ENCODE measurements at places on chromosomes 11 and 22.

- DNase-seq, result no peak
These were observed 4.7 kb downstream of the EHF start for GRCh38 chr11:34625576-34625975.

DNA sequence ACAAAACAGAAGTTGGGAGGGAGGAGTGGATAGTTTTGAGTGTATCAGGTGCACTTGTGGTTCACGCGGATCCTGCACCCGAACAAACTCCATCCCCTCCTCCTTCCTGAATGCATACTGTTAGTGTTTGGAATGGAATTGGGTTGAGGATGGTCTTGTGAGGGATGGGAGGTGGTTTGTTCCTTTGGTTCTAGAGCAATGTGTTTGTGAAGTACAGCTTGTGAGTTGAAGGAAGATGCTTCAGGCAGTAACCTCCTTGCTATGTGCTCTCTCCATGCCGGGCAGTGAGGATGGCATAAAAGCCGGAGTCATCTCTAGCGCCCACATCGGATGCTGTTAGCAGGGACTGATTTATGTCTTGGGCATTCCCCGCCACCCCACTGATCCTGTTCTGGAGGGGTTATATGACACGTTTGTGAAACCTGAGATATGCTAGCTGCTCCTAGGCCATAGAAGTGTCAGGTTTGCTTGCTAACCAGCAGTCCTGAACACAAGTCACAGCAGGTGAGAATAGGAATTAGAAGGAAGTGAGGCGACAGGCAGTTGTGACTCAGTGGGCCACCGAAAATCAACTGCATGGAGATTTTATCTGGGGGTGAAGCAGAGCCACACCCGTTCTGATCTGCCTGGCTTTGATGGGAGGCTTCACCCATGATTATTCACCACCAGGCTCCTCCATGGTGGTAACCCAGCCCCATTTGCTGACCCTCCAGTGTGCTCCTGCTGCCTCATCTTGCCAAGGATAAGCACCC is 2.2 kb downstream of the BCR start:
- peak; percentile 73 for DNase-seq

- no peak for DNase-seq
These were observed 46.8 kb downstream of the CACNA1I start for GRCh38 chr22:39617342-39617741.

DNA sequence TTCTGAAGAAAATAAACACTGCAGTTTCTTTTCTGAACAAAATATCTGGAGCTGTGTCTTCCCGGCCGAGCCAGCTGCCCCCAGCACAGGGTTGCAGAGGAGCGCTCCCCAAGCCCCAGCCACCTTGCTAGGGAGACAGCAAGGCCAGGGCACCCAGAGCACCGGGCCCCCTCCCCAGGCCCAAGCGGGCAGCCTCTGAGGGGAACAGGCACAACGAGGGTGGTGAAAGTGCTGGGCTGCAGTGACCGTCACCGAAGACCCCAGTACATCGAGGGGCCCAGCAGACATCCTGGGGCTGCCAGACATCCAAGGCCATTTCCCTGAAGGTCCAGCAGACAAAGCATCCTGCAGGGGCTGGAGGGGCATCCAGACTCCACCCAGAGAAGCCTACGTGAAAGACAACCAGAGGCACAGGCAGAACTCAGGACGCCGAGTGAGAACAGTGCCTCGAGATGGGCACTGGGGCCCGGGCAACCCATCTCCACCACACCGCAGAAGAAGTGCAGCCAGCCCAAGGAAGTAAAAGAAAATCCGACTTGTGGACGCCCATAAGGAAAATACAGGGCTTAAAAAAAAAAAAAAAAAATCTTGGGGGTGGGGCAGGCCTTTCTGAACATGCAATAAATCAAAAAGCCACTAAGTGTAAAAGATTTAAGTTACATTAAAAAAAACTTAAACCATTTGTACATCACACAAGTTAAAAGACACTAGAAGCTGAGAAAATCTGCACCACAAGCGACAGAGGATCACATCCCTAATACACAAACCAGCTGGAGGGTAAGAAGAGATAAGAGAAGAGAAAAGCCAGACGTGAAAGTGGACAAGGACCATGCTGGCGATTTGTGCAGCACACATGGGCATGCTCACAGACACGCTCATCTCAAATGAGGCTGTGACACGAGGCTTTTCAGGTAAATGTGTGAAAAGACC is 36.0 kb upstream of the COMT start:
- no peak for DNase-seq

- no peak for DNase-seq
These were observed 101.6 kb downstream of the MAML2 start for GRCh38 chr11:96241331-96241841.

DNA sequence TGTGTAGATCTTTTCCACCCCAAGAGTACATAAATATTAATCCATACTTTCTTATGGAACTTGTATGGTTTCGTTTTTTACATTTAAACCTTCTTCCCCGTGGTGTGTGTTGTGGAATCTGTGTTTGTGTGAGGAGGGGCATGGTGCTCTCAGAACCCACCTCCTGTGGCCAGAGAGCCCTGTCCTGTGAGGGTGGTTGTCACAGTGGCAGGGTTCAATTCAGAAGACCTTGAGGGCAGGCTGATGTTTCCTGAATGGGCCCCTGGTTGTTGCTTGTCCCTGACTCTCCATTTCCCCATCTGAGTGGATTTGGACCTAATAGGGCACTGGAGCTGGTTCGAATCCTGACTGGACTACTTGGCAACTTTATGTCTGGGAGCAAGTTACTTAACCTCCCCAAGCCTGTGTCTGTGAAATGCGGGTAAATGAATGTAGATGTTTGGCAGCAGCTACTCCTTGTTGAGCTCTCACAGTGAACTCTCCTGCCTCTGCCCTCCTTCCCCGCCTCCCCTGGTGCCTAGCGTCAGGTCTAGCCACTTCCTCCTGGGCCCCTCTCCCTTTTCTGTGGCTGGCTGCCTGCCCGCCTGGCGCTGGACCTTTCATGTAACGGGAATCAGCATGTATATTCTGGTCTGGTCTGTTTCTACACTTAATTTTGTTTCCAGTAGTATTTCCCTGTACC is 7.3 kb downstream of the NEAT1 start:
- DNase-seq, result peak; percentile 59
